ENCODE measurements at places on chromosomes 12 and 14.

DNA sequence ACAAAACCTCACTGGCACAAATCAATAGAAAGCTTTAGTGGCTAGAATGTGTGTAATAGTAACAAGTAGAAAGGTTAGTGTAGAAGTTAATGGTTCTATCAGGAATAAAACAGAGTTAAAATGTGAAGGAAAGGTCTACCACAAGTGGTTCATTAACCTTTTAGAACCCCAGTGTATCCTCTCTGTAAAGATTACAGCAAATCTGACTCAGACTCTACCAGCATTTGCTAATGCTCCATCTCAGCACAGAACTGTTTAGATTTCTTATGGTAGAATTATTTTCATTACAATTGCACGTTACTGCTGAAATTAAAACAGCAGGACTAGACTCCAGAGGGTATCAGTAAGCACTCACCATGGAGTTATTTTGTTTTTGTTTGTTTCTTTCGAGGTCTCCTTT, 609.0 kb upstream of the LMO3 start:
- DNase-seq = no peak

DNA sequence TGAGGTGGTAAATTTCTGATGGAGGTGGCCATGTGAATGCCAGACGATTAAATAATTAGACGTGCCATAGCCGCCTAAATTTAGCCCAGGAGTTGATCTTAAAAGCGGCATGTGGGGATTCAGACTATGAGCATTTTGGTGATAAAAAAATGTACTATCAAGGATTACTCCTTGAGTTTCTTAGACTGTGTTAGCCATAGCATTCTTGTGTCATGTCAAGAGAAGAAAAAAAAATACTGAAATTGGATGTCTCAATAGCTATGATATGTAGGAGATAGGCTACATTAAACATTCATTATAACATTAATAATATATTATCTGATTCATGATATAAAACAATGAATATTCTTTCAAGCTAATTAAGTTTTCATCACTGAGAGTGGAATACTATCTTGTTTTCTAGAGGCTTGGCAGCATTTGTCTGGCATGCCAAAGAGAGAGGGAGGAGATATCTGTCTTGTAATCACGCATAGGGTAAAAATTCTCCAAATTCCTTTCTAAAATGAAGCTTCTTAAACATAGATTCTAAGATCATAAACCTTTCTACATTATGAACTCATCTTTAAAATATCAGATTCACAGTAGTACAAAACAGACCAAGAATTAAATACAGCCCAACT, 727.0 kb downstream of the C12orf50 start:
- no peak for DNase-seq

DNA sequence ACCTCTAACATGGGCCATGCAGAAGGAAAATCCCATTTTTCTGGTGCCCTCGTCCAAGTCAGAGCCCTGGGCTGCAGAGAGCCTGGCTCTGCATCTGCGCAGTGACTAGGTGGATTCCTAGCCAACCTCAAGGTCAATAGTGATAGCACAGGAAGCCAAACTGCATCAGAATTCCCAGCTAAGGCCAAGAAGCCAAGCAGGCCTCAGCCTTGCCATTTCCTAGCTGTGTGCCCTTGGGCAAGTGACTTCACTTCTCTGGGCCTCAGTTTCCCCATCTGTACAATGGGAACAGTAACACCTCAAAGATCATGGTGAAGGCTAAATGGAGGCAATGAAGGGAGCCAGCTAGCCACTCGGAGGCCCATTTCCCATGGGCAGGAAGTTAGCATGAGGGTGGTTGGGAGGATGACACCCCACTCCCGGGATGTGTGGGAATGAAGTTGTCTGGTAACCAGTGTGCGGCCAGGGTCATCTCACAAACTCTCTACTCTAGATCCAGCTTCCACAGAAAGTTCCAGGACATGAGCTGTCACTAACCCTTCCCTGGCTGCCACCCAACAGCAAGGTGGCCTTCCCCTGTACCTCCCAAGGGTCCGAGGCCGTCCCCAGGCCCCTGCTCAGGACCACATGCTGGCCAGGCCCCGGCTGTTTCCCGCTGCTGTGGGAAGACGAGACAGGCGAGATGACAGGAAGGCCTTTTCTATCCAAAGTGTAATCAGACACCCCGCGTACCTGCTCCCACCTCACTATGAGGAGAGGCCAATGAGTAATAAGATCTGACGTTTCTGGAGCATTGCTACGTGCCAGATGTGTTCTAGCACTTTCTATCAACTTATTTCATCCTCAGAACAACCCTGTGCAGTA, 125.7 kb downstream of the SCARB1 start:
- peak; percentile 48 for DNase-seq

- DNase-seq = no peak
Measured at GRCh38 chr12:31726575-31726974, 2.2 kb downstream of the AMN1 start.

DNA sequence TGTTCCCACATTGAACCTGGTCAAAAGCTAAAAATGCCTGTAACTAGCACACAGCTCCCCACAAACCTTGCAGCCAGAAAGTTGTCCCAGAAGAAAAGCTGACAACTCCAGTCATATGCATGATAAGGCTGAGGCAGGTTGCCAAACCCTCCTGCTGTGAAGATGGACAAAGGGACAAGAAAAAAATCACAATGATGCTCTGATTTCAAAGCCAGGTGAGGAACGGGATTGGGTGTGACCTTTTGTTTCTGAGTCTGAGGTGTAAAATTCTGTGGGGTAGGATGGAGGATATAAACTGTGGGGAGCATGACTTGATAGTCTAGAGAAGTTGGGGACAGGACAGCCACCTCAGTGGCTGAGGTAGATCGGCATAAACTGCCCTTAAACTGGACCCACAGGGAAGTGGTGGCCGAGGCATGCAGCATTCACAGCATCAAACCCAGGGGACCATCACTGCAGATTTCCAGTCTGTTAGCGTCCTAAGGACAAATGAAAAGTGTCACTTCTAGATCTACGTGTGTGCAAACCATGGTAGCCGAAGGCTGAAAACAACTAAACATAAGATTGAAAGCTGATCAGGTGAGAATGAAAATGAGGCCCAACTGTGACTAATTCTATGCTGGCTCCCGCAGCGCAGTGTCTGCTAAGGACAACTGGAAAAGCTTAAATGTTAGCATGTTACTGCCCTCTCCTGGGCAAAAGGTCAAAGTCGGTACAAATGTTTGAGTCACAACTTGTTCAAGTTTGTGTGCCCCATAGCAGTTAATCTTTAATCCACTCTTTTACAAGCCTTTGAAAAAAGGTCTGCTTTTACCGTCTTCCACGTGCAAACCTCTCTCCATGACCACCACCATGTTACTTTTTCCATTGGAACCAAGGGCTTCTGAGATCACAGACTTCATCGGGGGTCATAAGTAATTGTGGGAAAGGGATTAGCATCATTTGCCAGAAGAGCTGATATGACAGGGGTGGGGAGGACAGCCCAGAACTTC, 39.8 kb downstream of the GRIN2B start:
- no peak for DNase-seq

DNA sequence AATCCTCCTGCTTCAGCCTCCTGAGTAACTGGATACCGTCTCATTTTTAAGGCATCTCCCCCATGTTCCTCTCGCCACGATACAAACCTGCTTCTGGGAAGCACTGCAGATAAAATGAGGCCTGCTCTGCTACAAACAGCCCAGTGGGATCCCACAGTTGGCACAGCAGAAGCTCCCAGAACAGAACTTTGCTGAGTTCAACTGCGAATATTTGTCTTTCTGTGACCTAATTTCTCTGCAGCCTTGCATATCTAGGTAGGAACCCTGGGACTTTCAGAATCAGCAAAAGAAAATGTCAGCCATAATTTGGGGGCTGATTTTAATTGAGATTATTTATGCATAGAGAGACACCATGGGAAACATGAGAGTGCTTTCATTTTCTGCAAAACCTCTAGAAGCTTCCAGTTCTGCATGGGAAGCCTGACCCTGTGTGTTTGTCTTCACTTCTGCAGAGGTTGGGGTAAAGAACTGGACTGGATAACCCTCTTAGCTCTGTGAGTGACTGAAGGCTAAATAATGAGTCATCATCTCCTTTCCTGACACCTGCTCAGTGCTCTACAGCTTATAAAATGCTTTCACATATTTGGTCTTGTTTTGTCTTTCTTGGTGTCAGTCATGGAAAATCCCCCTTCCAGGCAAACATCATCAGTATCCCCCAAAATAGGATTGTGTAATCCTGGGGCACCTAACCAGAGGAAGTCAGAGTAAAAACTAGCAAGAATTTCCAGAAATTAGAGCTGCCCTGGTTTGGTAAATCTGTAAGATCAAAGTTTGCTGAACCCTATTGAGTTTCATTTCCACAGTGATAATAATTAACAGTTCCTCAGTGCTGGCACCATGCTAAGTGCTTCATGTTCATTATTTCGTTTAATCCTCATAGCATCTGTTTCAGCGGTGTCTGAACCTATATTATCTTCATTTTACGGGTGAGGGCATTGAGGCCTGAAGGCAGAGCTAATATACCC, 185.8 kb downstream of the SLC15A4 start:
- no peak for DNase-seq

- DNase-seq = no peak
Measured at GRCh38 chr12:75364919-75365318, 26.0 kb upstream of the GLIPR1L2 start.

GRCh38 chr12:111419784-111420183, 14.1 kb downstream of the SH2B3 start:
- no peak for DNase-seq

DNA sequence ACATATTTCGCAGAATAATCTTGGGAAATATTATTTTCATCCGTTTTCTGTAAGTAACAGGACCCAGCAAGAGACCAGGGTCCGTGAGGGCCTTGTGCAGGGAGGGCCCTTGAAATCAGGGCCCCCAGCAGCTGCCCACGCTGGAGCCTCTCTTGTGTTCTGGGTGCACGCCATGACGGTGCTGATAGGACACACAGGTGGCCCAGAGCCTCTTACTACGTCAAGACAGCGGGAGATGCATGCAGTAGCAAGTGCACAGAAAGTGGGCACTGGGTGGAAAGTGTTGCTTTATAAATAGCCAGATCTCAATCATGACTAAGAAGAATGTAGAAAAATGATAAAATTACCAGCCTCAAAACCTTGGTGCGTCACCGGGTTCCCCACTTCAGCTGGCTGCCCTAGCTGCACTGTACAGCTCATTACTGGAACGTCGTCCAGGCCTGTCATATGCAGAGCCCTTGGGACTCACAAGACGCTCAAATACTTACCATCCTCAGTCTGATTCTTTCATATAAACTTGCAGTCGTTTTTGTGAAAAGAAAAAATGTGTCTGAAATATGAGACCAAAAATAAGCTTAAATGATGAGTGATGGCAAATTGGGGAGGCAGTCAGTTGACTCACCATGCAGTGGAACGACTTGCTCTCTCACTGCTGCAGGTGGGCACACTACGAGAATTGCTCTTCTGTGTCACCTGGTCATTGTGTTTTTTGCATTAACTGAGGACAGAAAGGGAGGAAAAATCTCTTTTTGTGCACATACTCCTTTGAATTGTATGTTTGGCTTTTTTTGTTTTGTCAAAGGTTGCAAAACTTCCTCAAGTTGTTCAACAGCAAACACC, 68.2 kb downstream of the DDX51 start:
- no peak for DNase-seq

GRCh38 chr12:57372233-57372632, 58.6 kb downstream of the R3HDM2 start:
- peak; percentile 71 for DNase-seq

- peak; percentile 33 for DNase-seq
Measured at GRCh38 chr12:2664721-2665577, 129.8 kb upstream of the FKBP4 start.

DNA sequence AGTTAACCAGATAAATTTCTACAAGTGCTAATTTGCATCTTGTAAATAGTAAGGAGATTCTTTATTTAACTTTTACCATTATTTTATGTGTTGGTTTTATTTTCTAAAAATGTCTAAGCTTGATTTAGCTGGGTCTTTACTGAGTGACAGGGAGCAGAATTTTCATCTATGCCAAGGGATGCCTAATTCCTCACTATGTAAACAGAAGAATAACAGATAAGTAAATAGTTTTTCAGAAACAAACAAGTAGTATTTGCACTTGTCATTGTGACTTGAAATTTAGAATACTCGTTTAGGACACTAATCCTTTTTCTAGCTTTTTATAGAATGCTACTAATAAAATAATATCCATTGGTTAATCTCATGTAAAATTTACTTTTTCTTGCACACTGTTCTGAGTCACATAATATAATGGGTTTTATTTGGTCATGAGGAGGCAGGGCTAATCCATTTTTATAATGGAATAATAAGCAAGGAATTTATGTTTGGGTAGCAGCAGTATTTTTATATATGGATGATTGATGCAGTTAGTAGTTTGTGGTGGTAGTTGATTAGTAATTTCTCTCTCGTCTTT, 746.5 kb downstream of the SLC6A15 start:
- DNase-seq = no peak

- no peak for DNase-seq
Measured at GRCh38 chr14:91095178-91095577, 18.7 kb upstream of the DGLUCY start.

- no peak for DNase-seq
Measured at GRCh38 chr12:117914686-117915085, 54.1 kb downstream of the KSR2 start.

DNA sequence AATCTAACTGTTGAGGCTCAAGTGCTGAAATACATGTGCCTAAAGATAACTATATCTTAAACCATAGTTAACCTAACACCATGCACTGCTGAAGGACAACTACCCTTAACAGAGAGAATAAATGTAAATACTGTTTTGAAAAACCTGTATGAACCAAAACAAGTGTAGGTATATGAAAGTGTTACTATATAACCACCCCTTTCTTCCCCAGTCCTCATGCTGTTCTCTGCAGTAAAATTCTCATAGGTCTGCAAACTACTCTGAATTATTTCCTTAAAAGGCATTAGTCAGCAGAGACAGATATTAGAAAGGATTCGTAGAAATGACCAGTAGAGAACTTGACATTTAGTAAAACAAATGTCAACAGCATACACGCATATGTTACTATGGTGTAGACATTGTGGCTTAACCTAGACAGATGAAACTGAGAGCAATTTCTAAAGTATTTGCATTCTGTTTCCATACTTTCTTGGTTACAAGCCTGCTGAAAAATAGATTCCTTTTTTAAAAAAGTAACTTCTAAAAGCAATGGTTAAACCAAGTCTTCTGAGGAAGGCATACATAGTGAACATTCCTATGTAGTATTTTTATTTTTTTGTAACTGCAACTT, 13.9 kb downstream of the CSRP2 start:
- DNase-seq = no peak

GRCh38 chr14:51473808-51474565, 177.7 kb upstream of the FRMD6 start:
- DNase-seq = no peak

DNA sequence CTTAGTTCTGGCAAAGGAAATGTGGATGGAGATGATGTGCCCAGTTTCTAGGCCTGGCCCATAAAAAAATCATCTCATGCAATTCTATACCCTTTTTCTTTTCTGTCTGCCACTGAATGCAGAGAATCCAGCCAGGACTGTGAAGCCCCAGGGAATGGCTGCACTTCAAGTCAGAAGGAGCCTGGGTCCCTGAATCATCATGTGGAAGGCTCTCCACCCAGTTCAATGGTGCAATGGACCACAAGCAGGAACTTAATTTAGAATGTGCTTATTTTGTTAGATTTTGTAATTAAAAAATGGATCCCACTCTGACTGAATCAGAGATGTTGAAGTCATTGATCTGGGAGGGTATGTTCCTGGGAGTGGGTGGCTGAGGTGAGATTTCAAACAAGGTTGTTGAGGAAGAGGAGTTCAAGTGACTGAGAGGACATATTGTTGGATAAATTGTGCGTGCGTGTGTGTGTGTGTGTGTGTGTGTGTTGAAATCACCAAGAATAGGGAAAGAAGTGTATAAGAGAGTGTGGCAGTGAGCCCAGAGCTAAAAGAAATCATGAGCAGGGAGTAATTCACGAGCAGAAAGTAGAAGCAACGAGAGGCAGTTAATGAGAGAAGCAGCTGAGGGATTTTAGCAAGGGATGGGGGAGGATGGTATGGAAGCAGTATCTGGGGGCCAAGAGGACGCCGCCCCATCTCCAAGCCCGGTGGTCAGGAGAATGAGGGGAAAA, 125.4 kb downstream of the TMX1 start:
- no peak for DNase-seq

Measured in SJSA1 (cell line).